ENCODE measurements at places on chromosomes 2 and 18.
A peak's percentile ranks its signal among the peaks of the same experiment; 100 is the strongest.

DNA sequence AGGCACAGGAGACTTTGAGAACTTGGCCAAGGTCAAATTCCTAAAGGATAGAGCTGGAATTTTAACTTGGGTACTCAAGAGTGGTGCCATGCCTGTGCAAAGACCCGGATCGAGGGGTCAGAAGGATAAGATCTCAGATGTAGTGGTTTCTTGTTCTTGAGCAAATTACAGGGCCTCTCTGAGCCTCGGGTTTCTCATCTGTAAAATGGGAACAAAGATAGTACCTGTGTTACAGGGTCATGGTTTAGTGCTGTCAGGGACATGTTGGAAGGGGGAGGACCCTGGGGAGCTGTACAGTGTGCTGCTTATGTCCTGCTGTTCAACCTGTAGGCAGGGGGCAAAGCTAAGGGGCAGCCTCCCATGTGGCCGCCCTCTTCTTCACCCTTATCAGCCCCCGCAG is 173.5 kb upstream of the HAAO start:
- DNase-seq, result no peak

GRCh38 chr2:31333527-31334183 is 80.9 kb downstream of the XDH start:
- DNase-seq, result peak; percentile 61

DNA sequence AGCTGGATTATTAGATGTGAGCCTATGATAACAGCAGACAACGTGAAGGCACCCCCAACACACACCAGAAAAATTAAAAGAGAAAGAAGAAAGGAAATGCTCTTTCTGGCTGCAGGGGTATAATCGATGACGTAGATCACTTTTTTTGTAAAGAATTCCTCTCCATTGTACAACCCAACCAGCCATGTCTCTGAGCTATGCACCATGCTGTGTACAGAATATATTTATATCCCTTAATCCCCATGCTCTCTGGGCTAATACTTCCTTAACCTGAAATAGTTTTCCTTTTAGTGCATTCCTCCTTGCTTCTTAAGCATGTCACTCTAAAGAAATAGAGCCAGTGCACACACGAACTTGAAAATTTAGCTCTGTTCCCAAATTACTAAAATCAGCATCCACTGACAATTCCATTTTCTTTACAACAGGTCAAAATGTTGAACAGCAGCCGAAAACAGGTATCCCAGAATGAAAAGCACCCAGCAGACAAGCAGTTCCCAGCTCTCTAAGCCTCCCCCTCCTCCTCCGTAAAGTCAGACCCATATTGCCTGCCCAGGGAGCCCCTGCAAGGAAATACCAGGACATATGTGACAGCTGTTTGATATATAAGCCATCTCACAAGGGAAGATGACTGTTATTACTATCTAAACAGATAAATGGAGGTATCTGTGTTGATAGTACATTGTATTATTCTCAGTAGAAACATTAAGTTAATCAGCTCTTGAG is 247.4 kb upstream of the RAB6C start:
- no peak for DNase-seq

DNA sequence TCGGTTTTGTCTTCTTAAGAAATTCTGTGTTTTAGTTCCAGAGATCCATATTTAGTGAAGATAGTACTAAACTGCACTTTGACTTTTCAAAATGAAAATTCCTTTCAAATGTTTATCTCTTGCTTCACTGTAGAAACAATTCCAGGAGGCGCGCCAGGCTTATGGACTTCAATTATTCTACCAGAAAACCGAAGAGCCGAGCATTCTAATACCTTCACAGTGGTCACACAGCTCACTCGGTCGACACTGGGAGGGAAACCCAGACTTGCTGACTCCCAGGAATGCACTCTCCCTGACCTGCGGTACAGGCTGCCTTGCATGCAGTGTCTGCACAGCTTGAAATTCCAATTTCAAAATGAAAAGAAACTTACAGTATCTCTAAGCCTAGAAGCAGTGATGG is 119.9 kb upstream of the PIEZO2 start:
- DNase-seq, result no peak

DNA sequence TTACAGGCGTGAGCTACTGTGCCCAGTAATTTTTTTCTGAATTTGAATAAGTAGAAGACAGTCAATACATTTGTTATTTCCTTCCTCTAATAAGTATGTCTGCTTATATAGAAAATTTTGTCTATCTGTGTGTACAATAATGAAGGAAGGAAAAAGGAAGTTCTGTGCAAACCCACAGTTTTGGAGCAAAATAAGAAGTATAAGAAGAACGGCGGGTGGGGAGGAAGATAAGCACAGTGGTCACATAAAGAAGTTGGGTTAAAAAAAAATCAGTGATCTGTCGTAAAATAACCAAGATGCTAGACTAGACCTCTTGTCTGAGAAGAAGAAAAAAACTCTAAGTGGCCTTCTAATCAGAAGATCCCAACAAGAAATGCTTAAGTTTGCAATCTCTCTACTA is 20.2 kb downstream of the MGAT4A start:
- no peak for DNase-seq

DNA sequence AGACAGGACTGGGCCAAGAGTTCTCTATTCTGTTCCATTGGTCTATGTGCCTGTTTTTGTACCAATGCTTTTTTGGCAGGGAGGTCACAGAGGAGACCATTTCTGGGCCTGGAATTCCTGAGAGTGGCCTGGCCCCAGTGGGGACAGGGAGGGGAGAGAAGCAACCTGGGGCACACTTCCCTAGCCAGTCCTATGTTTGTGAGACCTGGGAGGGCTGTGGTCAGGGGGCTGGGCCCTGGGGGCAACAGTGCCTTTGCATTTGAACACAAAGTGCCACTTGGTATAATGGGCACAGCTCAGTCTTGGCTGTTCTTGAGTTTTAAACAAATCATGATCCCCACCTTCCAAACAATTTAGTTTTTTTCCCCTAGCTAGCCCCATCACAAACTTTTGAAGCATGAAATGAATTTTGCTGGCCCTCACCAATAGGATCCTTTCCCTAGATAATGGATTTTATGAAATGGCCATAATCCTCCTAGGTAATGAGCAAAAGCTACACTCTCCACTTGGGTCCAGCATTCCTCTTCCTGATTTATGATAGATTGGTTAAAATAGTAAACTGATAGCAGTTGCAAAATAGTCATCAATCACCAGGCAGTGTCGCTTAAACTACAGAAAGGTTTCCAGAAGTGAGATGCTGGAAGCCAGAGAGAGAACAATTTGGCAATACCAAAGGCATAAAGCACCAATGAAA is 133.5 kb downstream of the GLI2 start:
- no peak for DNase-seq

- no peak for DNase-seq
These were observed 19.4 kb downstream of the ACKR3 start for GRCh38 chr2:236588932-236589592.
